ENCODE measurements at places on chromosomes 4 and X.

DNA sequence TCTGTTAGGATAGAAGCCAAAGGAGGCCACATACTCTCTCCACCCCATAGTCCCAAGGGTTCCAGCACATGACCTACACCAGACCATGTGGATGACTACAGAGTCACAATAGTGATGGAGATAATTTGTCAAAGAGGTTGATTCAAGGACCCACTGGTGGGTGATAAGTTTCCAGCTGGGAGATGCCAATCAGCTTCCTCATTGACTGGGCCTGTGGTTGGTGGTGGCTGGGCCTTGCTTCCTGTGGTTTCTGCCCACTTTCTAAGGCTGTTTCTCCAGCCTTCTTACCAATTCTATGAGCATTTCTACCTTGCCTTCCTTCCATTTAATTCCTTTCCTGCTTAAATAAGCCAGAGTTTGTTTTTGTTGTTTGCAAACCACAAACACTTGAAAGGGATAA is 95.5 kb upstream of the CPEB2 start:
- no peak for DNase-seq

- DNase-seq, result no peak
Measured at GRCh38 chrX:23012162-23012561, 12.4 kb downstream of the DDX53 start.

DNA sequence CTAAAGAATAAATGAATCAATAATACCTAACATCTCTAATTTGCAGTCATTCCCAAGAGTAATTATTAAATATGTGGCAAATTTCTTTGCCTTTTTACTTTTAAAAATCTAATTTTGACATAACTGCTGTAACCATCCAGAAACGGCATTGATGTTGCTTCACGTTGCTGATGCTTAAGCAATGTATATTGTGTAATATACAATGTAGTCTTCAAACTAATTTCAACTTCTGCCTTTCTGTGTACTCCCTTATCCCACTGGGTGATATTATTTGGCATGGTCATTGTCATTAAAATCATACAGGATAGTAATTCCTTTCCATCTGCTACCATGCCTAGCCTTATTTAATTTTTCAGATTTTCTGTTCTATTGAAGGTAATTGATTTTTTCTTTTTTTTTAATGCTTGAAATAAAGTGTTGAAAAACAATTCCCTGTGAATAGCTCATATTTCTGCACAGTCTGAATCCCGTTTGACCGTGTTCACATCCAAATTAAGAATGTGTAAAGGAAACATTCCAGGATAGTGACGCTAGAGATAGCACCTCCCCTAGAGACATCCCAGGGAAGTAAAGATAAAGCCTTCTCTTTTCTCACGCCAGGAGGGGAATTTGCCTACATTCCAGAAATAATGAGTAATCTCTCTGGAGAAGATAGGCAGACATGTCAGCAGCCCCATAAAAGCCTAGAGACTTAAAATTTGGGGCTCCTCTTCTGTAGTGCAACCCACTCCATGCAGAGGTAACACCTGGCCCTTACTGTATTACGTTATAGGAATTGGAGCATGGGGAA is 8.6 kb downstream of the FAM200B start:
- no peak for DNase-seq

GRCh38 chrX:49059201-49059600 is 402 bp downstream of the CCDC120 start:
- no peak for DNase-seq

GRCh38 chrX:71668248-71668595 is 876 bp downstream of the LOC101059915 start:
- no peak for DNase-seq

- no peak for DNase-seq
Measured at GRCh38 chrX:13091111-13091765, 46.8 kb upstream of the FAM9C start.

DNA sequence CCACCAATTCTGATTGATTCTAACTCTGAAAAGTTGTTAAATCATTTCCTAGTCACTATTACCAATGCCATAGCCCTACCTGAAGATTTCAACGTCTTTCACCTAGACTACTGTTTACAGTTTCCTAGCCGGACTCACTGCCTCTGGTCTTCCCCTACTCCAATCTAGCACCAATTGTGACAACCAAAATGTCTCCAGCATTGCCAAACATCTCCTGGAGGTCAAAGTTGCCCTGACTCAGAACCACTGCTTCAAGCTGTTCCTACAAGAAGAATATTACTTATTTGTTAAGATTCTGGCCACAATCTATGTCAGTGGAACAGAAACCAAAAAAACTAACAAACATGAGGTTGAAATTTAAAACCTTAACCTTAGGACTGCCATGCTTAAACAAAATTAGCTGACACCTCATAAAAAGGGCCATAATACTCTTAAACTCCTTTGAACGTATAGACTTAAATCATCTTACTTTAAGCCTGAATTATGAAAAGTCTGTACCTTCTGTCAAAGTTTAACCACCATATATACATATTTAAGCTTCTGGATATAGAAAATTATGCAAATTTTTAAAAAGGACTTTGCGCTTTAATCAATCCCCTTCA is 2.1 kb downstream of the PDS5A start:
- no peak for DNase-seq

- no peak for DNase-seq
Measured at GRCh38 chr4:113919611-113920010, 59.8 kb downstream of the ARSJ start.

DNA sequence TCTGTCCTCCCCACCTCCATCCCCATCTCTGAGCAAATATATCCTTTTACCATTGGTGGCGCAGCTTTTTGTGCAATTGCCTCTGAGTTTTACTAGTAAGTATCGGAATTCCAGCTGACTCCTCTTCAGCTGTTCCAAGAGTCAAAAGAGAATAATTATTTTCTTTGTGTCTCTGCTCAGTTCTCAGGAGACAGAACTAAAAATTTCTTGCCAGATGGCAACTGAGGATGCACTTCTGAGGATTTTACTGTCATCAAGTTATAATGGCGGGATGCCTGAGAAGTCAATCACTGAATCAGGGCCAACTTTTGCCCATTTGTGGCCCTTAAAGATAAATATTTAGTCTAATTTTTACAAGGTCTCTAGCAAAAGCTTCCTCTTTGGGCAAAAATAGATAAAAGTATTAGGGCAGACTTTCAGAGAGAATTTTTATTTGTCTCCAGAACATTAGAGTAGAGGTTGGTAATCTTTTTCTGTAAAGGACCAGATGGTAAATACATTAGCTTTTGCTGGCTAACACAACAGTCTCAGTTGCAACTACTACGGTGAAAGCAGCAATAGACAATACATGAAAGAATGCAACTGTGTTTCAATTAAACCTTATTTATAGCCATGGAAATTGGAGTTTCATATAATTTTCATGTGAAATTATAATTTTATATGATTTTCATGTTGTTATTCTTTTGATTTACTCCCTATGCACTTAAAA is 15.6 kb upstream of the ADGRA3 start:
- no peak for DNase-seq
